ENCODE measurements at places on chromosomes 16 and 17. TPM values are rescaled to one million over a fixed set of nuclear protein-coding genes. Genes with fewer than 3 reads are reported as not detected.

The TCAP gene
- 0.95 TPM for total RNA-seq

GRCh38 chr16:11400076-11400475 is 54.8 kb downstream of the RMI2 start:
- DNase-seq, result no peak

DNA sequence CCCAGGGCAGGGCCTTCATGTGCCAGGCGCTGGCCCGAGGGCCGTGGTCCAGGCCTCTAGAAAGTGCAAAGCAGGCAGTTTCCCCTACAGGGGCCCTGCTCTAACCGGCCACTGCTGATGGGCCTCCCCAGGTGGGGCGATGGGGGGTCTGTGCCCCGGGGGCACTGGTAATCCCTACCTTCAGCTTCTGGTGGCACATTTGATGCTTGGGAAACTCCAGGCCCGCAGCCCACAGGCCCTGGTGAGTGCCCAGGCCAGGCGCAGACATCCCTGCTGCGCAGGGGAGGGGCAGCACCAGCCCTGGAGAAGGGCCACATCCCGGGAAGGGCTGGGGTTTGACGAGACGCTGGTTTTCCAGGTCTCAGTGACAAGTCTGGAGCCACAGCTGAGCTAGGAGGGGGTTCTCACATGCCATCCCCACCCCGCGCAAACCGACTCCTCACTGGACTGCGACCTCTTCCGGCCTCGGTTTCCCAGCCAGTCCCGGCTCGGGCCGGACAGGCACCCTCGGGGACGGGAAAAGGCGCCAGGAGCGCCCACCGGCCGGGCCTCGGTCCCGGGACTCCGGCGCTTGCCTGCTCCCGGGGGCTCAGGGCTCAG is 1.6 kb downstream of the DOC2B start:
- DNase-seq, result no peak

DNA sequence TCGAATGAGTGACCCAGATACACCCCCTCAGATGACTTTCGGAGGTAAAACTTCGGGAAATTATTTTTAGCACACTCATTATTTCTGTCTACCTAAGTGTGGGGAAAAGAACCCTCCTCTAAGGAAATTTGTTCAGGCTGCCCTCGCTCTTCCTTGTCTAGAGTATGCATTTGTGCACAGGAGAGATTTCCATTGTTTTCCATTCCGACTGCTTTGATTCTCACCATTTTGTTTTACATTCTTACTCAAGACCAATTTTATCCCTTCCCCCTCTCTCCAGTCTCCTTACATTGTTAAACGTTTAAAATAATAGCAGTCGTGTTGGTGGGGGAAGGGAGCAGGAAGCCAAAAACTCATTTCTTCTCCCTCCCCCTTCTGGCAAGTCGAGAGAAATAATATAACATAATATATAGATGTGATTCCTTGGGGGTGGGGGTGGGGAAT is 1.5 kb upstream of the CHD3 start:
- DNase-seq, result no peak

DNA sequence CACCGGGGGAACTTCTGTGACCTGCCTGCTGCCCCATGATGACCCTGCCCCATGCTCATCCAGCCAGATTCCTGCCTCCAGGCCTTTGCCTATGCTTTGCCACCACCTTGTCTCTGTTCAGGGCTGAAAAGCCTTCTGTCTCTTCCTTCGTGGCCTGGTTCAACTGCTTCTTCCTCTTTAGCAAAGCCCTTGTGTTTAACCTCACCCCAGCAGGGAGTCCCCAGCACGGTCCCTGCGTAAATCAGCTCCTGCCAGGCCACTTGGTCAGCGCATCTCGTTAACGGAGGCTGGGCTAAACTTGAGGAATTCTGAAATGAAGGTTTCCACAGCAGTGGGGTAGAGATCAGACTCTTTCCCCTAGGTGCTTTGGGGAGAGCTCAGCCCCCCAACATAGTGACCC is 16.1 kb upstream of the KCNJ12 start:
- no peak for DNase-seq

- DNase-seq, result no peak
Measured at GRCh38 chr17:51060396-51060795, 60.3 kb downstream of the SPAG9 start.

Measured in activated CD8-positive, alpha-beta T cell treated with anti-CD3 and anti-CD28 coated beads for 36 hours (primary cell).